Endothelial cell (in vitro differentiated cells): ENCODE measurements at places on chromosomes 5 and 9. TPM values are rescaled to one million over a fixed set of nuclear protein-coding genes. Genes with fewer than 3 reads are reported as not detected.

DNA sequence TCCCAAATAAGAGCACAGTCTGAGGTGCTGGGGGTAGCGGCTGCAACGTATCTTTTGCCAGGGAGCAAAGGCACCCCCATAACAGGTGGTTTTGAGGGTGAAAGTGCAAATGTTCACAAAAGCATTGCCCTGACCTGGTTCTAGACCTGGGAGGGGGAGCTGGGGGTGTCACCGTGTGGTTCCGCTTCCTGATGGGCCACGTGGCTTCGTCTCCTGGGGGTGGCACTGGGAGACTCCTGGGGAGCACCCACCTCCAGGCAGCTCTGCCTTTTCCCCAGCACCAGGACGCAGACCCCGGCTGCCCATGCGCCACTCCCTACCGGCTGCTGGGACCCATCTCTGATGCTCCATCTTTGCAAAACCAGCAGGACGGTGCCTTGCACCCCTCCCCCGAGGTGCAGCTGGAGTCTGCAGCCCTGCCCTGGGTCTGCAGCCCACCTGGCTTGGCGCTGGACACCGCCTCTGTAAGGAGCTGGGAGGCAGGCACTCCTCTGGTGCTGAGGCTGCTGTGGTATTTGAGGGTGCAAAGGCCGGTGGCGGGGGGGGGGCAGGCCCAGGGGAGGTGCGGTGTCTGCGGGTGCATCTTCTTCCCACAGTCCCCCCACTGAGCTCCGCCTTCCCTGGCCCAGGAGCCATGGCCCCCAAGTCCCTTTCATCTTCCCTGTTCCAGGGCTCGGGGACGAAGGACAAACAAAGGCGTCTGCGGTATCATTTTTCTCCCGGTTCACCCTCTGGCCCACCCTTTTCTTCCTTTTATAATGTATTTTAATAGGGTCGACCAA, 29.8 kb upstream of the RXRA start:
- no peak overlapping the region for H3K27ac ChIP-seq
- H3K27me3 ChIP-seq, result peaks cover 8% of the 10 kb centered on the region
- DNase-seq, result no peak
- H3K4me3 ChIP-seq, result no peak overlapping the region

Gene GARIN3
- total RNA-seq, result not detected

Gene HNRNPAB
- total RNA-seq, result 162 TPM

Gene SPATA31A7
- not detected for total RNA-seq

- no peak for DNase-seq
- peaks cover 19% of the 10 kb centered on the region for H3K4me1 ChIP-seq
- no peak overlapping the region for H3K27ac ChIP-seq
Measured at GRCh38 chr9:116767219-116767618, 80.1 kb downstream of the TRIM32 start.

- H3K27ac ChIP-seq, result no peak overlapping the region
- peaks cover 5% of the 10 kb centered on the region for H3K4me1 ChIP-seq
- H3K36me3 ChIP-seq, result no peaks in the 10 kb centered on the region
- H3K27me3 ChIP-seq, result no peaks in the 10 kb centered on the region
Measured at GRCh38 chr5:129342796-129343195, 117.3 kb upstream of the ADAMTS19 start.

DNA sequence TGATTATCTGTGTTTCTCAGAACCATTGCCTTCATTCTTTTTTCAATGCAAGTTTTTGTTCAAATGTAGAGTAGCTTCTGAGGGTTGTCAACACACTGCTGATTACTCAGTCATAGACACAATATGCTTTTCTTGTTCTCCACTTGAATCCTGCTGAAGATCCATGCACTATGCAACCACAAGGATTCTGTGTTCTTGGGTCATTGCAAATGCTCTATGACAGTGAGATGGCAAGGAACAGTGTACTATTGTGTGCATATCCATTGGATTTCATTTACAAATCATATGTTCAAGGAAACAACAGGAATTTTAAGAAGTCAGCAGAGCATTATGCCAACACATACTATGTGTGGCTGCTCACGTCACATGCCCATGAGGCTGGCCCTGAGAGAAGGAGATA, 1590.2 kb downstream of the EFNA5 start:
- DNase-seq, result no peak
- H3K27ac ChIP-seq, result no peak overlapping the region
- no peaks in the 10 kb centered on the region for H3K36me3 ChIP-seq
- H3K27me3 ChIP-seq, result no peaks in the 10 kb centered on the region

DNA sequence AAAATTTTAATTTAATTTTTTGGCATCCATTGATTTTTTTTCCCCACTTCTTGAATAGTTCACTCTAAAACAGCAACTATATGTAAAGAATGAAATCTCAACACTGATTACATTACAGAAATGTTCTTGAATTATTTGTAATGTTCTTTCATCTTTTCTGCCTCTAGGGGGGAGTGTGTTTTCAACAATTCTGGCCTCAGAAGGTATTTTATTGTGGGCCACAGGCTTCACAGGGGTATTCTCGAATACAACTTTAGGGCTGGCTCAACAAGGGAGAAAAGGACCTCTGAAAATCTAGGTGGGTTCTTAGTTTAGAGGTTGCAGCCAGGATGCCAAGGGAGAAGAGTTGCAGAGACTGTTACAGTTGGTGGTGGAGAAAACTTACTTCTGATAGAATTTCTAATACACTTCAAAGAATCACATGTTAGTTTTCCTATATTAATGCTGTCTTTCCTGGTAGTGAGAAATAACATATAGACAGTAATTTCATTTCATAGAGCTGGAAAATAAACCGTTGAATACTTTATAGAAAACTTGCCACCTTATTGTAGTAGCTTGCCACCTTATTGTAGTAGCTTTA, 3.6 kb upstream of the NPR3 start:
- H3K27me3 ChIP-seq, result peaks cover 6% of the 10 kb centered on the region
- H3K36me3 ChIP-seq, result peaks cover 3% of the 10 kb centered on the region
- no peak overlapping the region for H3K4me3 ChIP-seq
- no peak overlapping the region for H3K27ac ChIP-seq
- peaks cover 18% of the 10 kb centered on the region for H3K4me1 ChIP-seq
- DNase-seq, result no peak

GRCh38 chr5:109394806-109395205, 15.0 kb downstream of the PJA2 start:
- H3K4me1 ChIP-seq, result peaks cover 12% of the 10 kb centered on the region
- no peak overlapping the region for H3K27ac ChIP-seq
- DNase-seq, result no peak
- H3K4me3 ChIP-seq, result no peak overlapping the region

Gene TNFSF8
- total RNA-seq, result not detected

GRCh38 chr5:88861231-88861630, 21.8 kb downstream of the MEF2C start:
- H3K27ac ChIP-seq, result no peak overlapping the region
- H3K4me3 ChIP-seq, result no peak overlapping the region
- no peaks in the 10 kb centered on the region for H3K27me3 ChIP-seq
- H3K4me1 ChIP-seq, result no peaks in the 10 kb centered on the region
- H3K36me3 ChIP-seq, result peaks cover 27% of the 10 kb centered on the region
- DNase-seq, result no peak

DNA sequence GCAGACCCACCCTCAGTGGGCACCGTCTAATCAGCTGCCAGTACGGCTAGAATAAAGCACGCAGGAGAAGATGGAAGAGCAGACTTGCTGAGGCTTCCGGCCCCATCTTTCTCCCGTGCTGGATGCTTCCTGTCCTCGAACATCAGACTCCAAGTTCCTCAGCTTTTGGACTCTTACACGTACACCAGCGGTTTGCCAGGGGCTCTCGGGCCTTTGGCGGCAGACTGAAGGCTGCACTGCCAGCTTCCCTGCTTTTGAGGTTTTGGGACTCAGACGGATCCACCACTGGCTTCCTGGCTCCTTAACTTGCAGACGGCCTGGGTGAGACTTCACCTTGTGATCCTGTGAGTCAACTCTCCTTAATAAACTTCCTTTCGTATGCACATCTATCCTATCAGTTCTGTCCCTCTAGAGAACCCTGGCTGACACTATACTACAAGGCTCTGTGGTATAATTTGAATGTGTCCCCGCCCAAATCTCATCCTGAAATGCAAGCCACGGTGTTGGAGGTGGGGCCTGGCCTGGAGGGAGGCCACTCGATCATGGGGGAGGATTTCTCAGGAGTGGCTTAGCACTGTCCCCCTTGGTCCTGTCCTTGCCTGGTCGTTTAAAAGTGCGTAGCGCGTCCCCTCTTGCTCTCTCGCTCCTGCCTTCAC, 31.1 kb upstream of the NRARP start:
- no peak overlapping the region for H3K4me3 ChIP-seq
- no peak for DNase-seq
- peaks cover 5% of the 10 kb centered on the region for H3K4me1 ChIP-seq
- H3K27me3 ChIP-seq, result peaks cover 7% of the 10 kb centered on the region
- H3K36me3 ChIP-seq, result peaks cover 21% of the 10 kb centered on the region
- no peak overlapping the region for H3K27ac ChIP-seq

Gene EFNA5
- 8.8 TPM for total RNA-seq

Gene NXNL2
- not detected for total RNA-seq

- peaks cover 4% of the 10 kb centered on the region for H3K36me3 ChIP-seq
- no peak overlapping the region for H3K4me3 ChIP-seq
- no peak overlapping the region for H3K27ac ChIP-seq
- no peaks in the 10 kb centered on the region for H3K4me1 ChIP-seq
- DNase-seq, result no peak
Measured at GRCh38 chr5:2699231-2699630, 52.2 kb downstream of the IRX2 start.

Gene ADAMTSL1
- 18.2 TPM for total RNA-seq

Gene PLAA
- total RNA-seq, result 46.2 TPM
